ENCODE measurements at places on chromosomes 7 and 10.
A peak's percentile ranks its signal among the peaks of the same experiment; 100 is the strongest.

DNA sequence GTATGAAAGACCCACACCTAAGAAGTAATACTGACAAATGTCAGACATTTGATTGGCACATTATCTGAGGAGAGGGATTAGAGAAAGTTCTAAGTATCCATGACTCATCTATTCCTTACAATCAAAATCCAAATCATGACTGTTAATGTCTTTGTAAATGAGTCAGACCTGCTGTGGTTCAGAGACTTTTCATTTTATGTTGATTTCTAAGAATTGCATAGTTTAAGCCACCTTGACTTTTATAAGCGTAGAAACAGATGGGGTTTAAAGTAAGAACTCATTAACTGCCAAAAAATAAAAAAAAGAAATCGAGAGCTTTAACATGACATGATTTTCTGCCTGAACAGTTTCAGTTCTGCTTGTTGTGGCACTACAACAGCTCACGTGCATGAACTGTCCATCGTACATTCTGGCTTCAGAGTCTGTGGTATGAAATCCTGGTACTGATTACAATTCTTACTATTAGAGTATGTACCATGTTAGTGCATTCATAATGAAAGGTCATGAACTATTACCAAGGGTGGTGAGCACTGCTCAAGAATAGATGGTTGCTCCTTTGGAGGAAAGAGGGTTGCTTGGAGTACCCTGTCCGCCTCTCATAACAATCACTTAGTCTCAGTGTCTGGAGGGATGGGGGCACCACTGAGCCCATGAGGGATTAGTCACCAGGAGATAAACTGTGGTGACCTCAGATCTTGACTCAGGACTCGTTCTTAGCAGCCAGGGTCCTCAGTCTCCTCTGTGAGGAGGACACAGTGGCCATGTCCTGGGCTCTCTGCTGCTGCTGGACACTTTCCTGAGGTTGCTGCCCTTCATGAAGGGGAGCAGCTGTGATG is 42.2 kb downstream of the ACSM6 start:
- no peak for DNase-seq

DNA sequence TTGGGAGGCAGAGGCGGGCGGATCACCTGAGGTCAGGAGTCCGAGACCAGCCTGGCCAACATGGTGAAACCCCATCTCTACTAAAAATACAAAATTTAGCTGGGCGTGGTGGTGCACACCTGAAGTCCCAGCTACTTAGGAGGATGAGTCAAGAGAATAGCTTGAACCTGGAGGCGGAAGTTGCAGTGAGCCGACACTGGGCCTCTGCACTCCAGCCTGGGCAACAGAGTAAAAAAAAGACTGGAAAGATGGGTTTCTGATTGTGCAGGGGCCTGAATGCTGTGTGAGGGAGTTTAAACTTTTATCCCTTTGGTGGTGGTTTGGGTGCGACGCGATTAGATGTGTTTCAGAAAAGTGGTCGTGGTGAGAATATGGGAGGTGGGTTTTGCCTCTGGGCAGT is 1.8 kb downstream of the CHST12 start:
- DNase-seq: no peak

DNA sequence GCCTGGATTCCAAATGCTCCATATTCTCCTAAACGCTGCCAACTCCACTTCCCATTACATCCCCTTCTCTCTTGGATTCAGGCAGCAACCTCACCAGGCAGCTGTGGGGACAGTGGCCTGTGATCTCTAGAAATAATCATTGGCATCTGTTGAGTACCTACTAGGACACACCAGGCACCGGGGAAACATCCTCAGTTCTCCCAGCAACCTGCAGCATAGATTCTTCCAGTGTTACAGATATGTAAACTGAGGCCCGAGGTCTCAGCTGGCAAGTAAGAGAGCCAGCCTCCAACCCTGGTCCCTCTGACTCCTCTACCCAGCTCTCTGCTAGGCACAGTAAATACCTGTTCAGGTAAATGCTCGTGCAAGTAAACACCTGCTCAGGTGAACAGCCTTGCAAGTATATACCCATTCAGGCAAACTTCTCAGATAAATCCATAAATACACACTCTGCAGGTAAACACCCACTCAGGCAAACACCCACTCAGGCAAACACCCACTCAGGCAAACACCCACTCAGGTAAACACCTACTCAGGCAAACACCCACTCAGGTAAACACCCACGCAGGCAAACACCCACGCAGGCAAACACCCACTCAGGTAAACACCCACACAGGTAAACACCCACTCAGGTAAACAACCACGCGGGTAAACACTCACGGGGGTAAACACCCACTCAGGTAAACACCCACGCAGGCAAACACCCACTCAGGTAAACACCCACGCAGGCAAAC is 18.7 kb downstream of the ASB13 start:
- no peak for DNase-seq

DNA sequence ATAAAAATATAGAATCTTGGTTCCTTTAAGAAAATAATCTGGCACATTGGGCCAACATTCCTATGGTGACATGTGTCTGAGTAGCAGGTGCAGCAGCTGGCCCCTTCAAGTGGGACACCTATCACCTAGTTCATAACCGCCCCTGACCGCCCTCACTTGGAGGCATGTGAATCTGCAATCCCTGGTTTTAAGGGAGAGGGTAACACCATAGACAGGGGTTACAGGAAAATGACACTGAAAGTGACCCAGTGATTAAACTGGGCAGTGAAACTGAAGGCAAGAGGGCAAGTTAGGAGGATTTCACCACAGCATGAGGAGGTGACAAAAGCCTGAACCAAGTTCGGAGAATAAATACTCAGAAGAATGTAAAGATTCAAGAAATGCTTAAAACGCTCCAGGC is 1.1 kb downstream of the RSU1 start:
- no peak for DNase-seq

DNA sequence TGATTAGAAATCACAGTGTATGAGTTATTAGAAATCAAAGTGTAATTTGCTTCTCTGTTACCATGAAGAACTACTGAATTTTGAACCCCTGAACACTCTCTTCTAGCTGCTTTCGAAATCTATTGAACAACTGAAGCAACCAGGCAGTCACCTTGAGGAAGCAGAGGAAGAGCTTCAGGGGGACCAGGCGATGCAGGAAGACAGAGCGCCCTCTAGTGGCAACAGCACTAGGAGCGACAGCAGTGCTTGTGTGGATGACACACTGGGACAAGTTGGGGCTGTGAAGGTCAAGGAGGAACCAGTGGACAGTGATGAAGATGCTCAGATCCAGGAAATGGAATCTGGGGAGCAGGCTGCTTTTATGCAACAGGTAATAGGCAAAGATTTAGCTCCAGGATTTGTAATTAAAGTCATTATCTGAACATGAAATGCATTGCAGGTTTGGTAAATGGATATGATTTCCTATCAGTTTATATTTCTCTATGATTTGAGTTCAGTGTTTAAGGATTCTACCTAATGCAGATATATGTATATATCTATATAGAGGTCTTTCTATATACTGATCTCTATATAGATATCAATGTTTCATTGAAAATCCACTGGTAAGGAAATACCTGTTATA is 170.7 kb downstream of the HDAC9 start:
- DNase-seq: peak; percentile 49

- no peak for DNase-seq
These were observed 24.9 kb downstream of the MSRB2 start for GRCh38 chr10:23120001-23120934.

- DNase-seq: no peak
These were observed 20.0 kb downstream of the PDSS1 start for GRCh38 chr10:26717476-26717875.

GRCh38 chr7:37942934-37943610 is 22.6 kb downstream of the EPDR1 start:
- no peak for DNase-seq

DNA sequence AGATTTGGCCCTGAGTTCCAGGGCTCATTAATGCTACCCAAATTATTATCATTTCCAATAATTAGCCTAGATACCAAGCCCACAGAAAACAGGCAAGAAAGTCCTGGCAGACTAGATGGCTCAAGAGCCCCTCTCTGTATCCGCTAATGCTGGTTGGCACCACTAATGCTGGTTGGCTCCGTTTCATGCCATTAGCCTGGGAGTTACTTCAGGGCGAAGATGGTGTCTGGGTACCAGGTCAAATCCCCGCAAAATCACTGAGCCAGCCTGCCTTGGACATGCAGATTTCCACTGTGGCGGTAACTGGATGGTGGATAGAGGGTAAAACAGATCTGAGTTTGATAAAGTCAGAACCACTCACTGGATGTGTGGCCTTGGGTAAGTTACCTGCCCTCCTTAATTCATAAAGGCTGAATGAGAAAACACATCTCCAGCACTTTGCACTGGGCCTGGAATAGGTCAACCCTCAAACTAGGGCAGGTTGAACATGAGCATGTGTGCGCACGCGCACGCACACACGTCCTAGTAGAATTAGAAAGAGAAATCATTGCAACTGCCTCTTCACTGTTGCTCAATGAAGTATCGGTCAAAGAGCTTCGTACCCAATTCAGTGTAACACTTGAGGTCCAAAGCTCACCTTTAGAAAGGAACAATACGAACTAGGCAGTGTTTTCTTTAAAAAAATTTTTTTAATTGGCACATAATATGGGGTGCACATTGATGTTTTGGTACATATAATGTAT is 91.5 kb downstream of the PRPF18 start:
- no peak for DNase-seq

DNA sequence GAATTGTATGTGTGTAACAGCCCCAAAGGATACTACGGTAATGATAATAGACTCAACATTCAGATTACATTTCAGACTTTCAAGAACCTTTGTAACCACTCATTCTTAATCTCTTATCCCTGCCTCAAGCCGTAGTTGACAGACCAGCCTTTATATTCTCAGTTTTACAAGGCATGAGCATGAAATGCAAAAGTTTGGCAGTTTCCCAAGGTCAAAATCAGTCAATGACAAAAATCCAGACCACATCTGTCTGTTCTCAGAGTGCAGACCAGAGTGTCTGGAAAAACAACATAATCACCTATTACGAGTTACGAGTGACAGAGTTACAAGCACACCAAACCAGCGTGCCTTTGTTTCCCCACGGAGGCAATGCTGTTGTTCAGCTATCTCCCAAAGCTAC is 178.6 kb upstream of the LRGUK start:
- DNase-seq: no peak

DNA sequence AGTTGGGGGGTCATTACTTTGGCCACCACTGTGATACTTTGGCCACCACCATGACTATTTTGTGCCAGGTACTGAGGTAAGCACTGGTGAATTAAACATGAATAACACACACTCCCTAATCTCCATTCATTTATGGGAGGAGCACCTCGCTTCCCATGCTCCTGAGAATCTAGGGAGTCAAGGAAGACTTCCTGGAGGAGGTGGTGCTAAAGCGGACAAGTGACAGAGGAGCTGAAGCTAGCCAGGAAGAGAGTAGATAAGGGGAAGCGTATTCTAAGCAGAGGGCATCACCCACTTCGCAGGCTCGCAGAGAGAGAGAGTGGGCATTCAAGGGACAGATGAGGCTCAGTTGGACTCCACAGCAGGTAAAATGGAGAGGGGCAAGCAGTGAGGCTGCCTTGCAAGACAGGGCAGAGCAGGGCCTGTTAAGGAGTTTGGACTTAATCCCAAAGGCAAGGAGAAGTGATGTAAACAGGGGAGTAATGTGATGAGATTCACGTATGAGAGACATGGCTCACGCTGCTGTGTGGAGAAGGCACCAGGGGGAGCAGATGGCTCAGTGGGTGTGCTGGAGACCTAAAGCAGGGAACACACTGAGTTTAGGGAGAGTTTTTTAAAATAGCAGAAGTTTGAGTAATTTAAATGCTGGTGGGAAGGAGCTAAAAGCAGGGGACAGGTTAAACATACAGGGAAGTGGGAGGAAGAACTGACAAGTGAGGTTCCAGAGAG is 21.3 kb upstream of the TMEM248 start:
- DNase-seq: no peak
